ENCODE measurements at places on chromosomes 12 and 14. TPM values are rescaled to one million over a fixed set of nuclear protein-coding genes. Genes with fewer than 3 reads are reported as not detected.

Gene KLRC2
- total RNA-seq: not detected

Gene GRIN2B
- 0.02 TPM for total RNA-seq

Gene MARK3
- 110 TPM for total RNA-seq

Gene DHRS2
- total RNA-seq: 0.42 TPM

Gene DHH
- 1.2 TPM for total RNA-seq

Gene RND1
- 1.8 TPM for total RNA-seq

Gene PPP1R3E
- total RNA-seq: 10.8 TPM

Gene TSPAN19
- 2.9 TPM for total RNA-seq

Gene LALBA
- not detected for total RNA-seq

Gene ZNF891
- 9.2 TPM for total RNA-seq

Gene ANKRD33
- total RNA-seq: not detected

Data from glutamatergic neuron (in vitro differentiated cells).